ENCODE measurements at places on chromosomes 2 and 18.

- no peak for DNase-seq
Measured at GRCh38 chr2:46847726-46848412, 67.7 kb downstream of the MCFD2 start.

DNA sequence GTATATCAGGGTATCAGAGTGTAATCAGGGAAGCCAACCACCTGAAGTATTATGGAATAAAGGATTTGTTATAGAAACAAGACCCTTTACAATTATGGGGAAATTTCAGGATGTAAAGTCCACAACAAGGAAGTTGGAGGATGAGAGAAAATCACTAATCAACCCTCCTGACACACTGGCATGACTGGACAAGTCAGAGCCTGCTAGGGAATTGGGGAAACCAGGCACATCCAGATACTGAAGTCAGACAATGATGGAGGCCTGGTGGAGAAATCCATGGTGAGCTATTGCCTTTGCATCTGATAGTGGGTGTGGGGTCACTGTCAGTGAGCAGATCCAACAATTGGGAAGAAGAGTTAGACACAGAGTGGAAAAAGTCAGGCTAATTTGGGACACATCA, 158.8 kb upstream of the FBXO11 start:
- DNase-seq: no peak

DNA sequence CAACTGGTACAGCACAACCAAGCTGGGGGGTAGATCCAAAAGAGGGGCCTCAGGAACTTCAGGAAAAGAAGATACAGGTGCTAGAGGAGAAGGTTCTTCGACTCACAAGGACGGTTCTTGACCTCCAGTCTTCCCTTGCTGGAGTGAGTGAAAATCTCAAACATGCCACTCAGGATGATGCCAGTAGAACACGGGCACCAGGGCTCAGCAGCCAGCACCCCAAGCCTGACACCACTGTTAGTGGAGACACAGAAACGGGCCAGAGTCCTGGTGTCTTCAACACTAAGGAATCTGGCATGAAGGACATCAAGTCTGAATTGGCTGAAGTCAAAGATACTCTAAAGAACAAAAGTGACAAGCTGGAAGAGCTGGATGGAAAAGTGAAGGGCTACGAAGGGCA, 43.8 kb downstream of the EMILIN2 start:
- DNase-seq: no peak

GRCh38 chr2:1437537-1437936, 24.3 kb downstream of the TPO start:
- DNase-seq: no peak

GRCh38 chr18:9663377-9663776, 44.7 kb upstream of the RAB31 start:
- no peak for DNase-seq

DNA sequence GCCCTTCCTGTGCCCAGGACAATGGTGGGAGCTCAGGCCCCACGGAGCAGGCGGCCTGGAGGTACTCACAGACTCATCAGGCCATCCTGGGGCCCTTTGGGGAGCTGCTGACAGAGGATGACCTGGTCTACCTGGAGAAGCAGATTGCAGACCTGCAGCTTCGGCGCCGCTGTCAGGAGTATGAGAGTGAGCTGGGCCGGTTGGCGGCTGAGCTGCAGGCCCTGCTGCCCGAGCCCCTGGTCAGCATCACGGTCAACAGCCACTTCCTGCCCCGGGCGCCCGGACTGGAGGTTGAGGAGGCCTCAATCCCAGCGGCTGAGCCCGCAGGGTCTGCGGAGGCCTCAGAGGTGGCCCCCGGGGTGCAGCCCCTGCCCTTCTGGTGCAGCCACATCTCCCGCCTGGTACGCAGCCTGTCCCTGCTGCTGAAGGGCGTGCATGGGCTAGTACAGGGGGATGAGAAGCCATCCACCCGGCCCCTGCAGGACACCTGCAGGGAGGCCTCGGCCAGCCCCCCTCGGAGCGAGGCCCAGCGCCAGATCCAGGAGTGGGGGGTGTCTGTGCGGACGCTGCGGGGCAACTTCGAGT, 8.3 kb upstream of the KLHL30 start:
- DNase-seq: no peak

GRCh38 chr2:147909178-147909577, 64.3 kb downstream of the ACVR2A start:
- no peak for DNase-seq

- no peak for DNase-seq
Measured at GRCh38 chr2:23784971-23785370, 142.0 kb downstream of the ATAD2B start.

- no peak for DNase-seq
Measured at GRCh38 chr2:195813421-195813820, 156.4 kb downstream of the SLC39A10 start.

DNA sequence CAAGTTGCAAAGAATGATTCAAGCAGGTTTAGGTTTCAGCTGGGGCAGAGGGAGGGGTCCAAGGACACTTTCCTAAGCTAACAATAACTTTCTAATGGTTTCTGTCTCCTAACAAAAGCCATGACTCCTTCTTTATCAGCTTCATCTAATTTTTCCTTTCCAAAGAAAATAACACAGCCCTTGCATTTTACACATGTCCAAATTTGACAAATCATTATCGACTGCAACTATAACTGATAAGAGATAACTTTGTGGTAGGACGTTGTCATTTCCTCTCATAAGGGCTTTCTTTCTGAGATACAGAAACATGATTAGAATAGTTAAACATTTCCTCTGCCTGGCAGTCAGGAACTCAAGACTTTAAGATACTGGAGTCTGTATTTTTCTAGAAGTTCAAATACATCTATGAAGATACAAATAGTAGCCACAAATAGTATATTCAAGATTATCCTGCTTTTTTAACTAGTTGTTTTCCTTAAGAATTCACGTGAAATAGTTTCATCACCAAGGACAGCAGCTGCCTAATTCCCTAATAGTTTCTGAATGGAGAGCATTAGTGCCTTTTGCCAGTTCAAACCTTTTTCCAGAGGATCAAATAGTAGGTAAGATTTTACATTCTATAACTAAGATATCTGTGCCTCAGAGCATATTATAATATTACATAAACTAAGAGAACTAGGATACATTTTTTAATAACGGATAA, 263.2 kb downstream of the EXOC6B start:
- DNase-seq: no peak

- no peak for DNase-seq
Measured at GRCh38 chr2:20186078-20186854, 38.7 kb downstream of the SDC1 start.

DNA sequence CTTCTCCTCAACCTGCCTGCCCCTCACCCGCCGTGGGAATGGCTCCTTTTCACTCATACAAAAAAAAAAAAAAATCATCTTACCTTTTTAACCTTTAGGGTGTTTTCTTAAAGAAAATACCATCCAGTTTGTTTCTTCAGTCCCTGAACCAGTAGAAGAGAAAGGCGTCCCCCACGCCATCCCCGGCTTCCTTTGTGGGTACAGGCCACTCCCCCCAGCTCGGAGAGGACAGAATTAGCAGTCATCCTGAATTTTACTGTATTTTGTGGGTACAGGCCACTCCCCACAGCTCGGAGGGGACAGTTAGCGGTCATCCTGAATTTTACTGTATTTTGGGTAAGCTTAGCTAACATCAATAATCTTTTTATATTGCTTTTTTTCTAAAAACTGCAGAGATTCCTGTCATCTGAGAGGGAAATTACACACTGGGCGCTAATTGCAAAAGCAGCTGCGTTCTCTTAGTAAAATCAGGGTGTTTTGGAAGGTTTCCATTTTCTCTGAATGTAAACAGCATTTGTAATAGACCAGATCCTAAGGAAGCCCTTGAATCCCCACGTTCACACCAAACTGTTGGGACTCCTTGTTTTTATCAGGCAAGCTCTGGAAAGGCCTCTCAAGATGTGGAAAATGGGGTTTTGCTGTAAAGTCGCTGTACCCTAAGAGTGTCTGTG, 72.5 kb downstream of the NFATC1 start:
- DNase-seq: no peak

DNA sequence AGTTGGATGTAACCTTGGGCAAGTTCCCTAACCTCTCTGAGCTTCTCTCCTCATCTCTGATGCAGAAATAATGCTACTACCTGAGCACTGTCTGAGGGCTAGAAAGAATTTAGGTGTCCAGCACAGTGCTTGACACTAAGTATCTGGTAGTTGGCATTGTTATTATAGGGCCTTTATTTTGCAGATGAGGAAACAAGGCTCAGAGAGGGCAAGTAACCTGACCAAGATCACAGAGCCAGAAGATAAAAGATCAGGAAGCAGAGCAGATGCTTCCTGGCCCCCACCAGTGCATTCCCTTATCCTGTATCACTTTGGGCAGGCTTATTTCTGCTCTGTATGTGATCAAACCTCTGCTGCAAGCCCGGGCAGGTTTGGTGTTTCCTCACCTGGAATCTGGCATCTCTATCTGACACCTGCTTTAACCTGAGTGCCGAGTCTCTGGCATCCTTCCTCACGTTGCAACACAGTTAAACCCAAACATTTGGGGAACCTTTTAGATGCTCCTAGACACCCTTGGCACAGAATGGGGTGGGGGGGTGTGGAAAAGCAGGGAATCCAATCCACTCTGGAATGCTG, 69.9 kb downstream of the PLB1 start:
- DNase-seq: no peak

GRCh38 chr2:44218771-44219170, 50.1 kb downstream of the PPM1B start:
- DNase-seq: no peak

- DNase-seq: no peak
Measured at GRCh38 chr18:76374330-76375281, 120.4 kb downstream of the ZNF516 start.

DNA sequence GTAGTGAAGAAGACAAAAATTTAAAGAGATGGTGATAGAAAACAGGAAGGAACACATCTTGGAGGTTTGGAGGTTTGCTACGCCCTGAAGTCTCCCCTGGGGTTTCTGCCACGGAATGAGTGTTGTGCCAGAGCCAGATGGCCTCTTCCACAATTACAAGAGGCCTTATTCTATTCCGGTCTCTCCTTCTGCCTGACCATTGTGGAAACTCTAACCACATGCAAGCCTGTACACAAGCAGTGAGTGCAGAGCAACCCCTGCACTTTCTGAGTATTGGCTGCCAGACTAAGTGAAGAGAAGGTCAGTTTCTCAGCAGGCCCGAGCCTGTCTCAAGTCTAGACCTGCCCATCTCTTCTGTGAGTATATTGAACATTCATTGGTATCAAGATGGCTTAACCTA, 22.7 kb upstream of the MYO1B start:
- DNase-seq: peak; percentile 70

DNA sequence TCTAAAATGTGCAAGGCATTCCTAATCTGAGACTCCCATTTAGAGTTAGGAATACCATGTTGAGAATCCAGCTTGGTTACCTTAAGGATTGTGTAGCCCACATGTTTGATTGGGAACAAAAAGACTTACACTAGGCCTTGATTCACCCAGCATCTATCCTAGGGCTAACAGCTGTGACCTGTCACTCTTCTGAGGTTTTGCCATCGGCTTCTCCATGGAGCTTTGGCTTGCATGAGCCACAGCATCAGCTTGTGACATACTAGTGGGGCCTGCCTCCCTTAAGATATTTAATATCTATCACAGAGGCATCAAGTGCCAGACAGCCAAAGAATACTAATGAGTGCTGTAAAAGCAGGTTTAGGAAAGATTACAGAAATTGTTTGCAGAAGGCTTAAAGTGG, 241.3 kb upstream of the UBE2E3 start:
- no peak for DNase-seq

Data from femur (tissue), 1 donor.